NCI-H1417 (cell line): ENCODE measurements at places on chromosomes 7 and 10.

- DNase-seq = no peak
Observed at GRCh38 chr10:129844216-129844766, 119.8 kb downstream of the EBF3 start.

GRCh38 chr10:89337484-89337883 lies 9.7 kb downstream of the IFIT3 start:
- no peak for DNase-seq

GRCh38 chr10:34017281-34017680 lies 682.8 kb upstream of the NRP1 start:
- DNase-seq = no peak

DNA sequence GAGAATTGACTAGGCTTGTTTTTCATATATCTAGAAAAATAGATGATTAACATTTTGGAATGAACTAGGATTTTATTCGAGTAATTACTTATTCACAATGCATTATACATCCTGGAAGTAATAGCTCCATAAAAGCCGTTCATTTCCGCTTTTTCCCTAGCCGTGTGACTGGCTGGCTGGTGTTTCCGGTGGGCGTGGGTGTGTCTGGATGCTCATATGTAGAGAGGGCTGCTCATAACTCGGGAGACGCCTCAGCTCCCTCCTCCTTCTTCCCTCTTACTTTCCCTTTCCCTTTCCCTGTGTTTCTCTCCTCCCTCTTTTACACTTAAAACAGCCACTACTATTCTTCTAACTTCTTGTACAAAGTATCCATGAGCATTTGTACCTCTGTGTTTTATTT lies 187.7 kb upstream of the VSTM2A start:
- no peak for DNase-seq

DNA sequence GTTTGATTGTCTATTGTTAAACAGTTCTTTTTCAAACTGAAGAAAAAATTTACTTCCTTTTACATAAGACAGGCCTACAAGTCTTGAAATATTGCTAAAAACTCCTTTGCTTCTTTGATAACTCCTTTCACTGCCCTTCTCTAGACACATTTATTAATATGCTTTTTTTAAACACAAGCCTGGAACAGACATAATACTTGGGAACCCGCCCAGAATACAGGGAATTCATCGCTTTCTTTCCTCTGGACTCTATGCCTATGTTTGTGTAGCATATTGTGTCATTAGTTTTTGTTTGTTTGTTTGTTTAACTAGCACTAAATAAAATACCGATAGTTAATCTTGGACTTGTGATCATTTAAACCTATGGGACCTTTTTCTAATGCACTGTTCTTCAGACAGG lies 42.4 kb upstream of the ABCB4 start:
- no peak for DNase-seq

DNA sequence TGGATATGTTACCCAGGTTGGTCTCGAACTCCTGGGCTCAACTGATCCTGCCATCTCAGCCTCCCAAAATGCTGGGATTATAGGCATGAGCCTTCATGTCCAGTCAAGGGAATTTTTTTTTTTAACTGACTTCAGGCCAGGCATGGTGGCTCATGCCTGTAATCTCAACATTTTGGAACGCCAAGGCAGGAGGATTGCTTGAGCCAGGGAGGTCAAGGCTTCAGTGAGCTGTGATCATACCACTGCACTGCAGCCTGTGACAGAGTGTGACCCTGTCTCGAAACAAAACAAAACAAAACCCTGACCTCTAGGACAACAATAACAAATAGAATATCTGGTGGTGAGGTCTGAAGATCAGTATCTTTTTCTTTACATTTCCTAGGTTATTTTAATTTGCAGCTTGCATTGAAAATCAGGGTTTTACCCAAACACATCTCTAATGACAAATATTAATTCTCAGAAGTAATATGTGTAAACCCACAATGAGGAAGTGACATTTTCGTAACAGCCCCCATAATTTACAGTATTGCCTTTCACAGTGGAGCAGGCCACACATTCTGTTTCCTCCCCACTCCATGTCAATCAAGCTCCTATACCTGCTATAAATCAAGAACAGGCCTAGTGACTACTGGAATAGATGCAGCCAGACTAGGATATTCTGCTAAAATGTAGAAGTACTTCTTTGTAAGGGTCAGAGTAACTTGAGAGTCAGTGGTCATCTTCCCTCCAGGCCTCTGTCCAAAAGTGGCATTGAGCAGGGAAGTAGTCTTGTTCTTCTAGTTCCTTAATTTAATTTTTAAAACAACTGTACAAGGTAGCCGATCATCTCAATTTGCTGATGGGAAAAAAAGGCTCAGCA lies 43.3 kb upstream of the ECHDC3 start:
- DNase-seq = no peak

- no peak for DNase-seq
Observed at GRCh38 chr7:106430103-106430502, 145.3 kb upstream of the NAMPT start.

DNA sequence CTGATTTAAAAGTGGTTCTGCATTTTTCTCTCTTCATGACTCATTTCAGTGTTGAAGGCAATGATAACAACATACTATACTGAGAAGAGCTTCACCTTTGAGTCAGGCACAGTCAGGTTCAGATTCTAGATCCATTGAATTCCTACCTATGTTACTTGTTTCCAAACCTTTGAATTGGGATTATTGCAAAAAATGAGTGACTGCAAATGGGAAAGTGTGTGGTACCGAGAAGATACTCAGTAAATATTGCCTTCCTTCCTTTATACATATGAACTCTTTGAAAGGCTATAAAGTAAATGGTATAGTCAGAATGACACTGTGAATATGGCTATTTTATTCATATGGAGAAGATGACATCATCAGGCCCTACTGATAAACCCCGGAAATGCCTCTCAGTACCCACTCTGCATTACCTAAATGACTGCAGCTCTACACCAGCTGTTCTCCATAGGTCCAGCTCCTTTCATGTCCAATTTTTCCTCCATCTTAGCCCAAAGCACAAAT lies 66.7 kb upstream of the FGL2 start:
- DNase-seq = no peak

GRCh38 chr10:112926906-112927688 lies 22.9 kb upstream of the TCF7L2 start:
- DNase-seq = no peak

GRCh38 chr10:95461611-95462010 lies 99.6 kb downstream of the SORBS1 start:
- DNase-seq = no peak

- peak; percentile 14 for DNase-seq
Observed at GRCh38 chr10:100970076-100970913, 991 bp downstream of the SEMA4G start.

DNA sequence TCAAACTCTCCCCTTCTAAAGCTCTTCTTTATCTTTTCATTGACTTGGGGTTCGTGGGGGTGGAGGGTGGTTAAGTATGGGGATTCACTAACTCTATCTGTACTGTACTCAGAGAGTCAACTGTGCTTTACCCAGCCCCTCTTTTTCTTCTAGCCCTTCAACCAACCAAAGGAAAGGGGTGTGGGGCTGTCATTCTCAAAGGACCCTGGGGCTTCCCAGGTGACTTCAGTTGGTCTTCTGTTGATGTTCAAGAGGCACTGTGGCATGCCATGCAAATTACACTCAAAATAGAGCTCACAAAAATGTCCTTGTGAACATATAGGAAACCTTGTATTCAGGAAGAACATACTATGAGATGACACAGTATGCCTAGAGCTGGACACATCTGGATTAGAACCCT lies 16.9 kb upstream of the RHOBTB1 start:
- no peak for DNase-seq

- DNase-seq = no peak
Observed at GRCh38 chr10:87670586-87670985, 10.9 kb downstream of the PAPSS2 start.

DNA sequence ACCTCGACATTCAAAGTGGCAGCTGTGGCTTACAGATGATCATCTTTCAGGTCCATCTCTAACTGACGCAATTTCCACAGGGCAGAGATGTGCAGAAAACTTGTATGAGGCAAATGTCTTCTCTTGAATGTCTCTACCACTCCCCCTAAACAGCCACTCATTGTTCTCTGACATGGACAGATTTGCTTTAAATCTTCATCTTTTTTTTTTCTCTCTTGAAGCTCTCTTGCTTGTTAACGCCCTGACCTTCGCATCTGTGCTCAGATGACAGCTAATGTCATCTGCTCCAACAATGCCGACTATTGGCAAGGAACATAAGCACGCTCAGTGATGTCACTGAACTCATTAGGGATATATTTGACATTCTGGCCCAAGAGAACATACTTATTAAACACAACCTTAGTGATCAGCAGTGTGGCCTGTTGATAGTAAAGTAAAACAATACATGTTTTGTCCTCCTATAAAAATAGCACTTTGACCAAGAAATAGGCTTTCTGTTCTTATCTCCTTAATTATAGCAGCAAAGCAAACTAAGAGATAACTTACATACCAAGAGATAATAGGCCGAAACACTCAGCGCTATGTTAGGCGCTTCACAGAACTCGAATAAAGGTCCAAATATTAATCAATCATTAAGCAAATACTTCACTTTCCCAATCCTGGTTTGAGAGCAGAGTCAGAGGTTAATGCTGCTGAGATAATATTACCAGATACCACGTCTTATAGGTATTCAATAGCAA lies 583.5 kb downstream of the PARD3 start:
- no peak for DNase-seq

GRCh38 chr7:2786607-2787116 lies 57.4 kb downstream of the GNA12 start:
- no peak for DNase-seq

GRCh38 chr7:14191686-14192098 lies 202.2 kb upstream of the ETV1 start:
- DNase-seq = no peak

- no peak for DNase-seq
Observed at GRCh38 chr7:88167223-88167622, 52.6 kb downstream of the SRI start.

- DNase-seq = no peak
Observed at GRCh38 chr7:27453702-27454405, 208.8 kb downstream of the HIBADH start.

DNA sequence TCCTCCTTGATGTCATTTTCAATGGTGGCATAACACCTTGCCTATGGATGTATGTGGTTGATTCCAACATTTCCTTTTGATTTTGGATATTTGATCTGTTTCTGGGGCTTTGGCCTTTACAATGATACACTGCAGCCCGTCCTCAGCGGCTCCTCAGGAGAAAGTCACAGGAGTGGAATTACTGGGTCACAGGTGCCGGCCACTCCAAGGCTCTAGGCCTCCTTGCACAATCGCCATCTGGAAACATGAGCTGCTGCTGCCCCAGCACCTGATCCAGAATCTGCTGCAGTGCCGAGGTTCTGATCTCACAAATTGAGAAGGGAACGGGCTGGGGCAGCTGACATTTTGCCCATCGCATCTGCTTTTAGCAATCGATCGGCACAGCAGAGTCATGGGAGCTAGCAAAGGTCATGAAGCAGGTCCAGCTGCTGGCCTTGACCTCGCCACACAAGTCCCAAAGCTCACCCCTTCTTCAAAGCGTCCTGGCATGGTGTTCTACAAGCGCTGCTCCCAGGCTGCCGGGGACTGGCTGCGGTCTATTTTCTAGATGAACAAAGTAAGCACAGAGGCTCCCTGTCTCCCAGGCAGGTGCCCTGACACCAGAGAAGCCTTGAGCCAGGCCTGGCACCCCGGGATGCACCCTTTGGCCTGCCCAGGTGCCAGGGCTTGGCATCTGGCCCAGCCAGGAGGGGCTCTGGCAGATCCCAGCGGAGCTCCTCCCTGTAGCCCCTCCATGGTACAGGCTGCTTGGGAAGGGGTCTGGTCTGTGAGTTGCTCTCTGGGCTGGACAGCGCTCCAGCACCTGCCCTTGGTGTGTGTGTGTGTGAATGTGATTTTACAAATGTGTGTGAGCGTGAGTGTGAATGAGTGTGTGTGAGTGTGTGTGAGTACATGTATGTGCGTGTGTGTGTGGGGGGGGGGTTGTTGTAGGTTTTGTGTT lies 201.8 kb downstream of the GLRX3 start:
- DNase-seq = no peak

- no peak for DNase-seq
Observed at GRCh38 chr7:112143136-112143535, 63.1 kb downstream of the DOCK4 start.

DNA sequence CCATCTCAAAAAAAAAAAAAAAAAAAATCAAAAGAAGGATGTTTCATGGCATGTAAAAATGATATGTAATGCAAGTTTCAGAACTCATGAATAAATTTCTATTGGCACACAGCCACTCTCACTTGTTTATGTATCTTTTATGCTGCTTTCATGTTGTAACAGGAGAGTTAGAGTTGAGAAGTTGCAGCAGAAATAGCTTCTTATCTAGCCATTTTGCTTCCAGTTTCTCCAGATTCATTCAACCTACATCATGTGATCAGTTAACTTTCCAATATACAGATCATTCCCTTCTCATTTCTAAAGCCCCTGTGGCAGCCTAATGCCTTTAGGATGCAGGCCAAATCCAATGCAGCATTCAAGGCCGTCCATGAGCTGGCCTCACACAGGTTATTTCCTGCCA lies 30.4 kb downstream of the ZNF786 start:
- no peak for DNase-seq

- DNase-seq = no peak
Observed at GRCh38 chr7:64807731-64808365, 13.6 kb downstream of the ZNF138 start.

DNA sequence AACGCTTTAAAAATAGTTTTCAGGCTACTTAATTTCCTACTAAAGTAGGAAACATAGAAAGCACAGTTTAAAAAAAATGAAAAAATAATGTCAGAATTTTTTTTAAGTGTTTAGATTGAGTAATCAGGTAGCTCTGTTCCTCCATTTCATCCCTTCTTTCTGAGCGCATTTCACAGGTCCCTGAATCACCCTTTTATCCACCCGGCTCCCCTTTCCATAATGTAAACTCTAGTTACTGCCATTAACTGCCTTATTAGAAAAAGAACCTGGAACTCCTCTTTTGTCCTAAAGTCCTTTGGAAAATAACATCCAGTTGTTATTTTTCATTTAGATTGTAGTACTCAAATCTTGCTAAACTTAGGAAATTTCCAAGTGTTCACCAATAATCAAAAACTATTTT lies 5.8 kb downstream of the KCND2 start:
- DNase-seq = no peak

- DNase-seq = no peak
Observed at GRCh38 chr10:132640326-132641125, 102.9 kb downstream of the INPP5A start.

- DNase-seq = peak; percentile 51
Observed at GRCh38 chr10:84540617-84541288, 212.4 kb downstream of the CCSER2 start.

DNA sequence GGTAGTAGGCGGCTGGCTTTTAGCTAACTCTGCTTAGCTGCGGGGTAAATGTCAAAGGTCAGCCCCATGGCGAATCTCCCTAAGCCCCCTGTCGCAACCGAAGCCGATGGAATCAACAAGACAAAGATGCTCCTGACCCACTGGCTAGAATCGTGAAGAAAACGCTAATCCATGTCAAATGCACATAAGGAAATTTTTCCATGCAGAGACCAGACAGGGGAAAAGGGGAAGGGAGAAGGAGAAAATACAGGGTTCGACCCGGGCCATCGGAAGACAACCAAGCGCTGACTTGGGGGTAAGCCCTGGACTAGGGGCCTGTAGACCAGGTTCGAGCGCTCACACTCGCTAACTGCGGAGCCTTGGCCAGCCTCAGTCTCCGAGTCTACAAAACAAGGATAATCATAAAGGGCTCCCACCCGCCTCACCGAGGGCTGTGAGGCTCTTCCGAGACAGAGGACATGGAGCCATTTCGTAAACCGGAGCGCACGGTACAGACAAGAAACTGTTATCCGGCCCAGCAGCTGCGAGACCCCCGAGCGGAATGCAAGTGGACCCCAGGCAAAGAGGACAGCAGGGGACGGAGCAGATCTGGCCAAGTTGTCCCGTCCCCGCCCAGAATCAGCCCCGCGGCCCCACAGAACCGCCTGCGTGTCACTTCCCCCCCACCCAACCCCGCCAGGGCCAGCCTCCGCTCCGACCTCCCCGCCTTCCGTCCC lies 507 bp downstream of the SAR1A start:
- DNase-seq = peak; percentile 49
